ENCODE measurements at places on chromosomes 5 and 9.

- DNase-seq: no peak
Measured at GRCh38 chr5:52024359-52024758, 641.1 kb downstream of the ISL1 start.

DNA sequence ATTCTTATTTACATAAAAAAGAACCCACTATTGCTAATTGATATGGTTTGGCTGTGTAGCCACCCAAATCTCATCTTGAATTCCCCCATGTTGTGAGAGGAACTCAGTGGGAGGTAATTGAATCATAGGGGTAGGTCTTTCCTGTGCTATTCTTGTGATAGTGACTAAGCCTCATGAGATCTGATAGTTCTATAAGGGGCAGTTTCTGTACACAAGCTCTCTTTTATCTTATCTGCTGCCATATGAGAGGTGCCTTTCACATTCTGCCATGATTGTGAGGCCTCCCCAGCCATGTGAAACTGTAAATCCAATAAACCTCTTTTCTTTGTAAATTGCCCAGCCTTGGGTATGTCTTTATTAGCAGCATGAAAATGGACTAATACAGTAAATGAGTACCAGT lies 58.2 kb upstream of the PRR16 start:
- no peak for DNase-seq

- DNase-seq: no peak
Measured at GRCh38 chr9:110427497-110428104, 89.9 kb upstream of the TXNDC8 start.

DNA sequence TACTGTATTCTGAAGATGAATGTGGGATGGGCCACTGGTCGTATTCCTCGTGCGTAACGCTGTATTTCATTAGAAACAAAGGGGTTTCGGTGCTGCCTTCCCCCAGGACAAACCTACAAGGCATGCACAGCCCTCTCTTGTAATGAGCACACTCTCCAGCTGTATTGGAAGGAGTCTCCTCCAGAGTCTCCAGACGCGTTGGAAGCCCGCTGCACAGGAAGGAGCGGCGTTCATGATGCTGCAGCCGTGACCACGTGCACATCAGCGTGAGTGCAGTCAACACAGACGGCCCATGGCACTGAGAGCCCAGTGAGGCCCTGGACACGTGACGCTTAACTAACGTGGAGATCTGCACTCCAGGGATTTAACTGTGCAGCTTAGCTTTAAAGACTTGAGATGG lies 209.0 kb upstream of the IRX1 start:
- no peak for DNase-seq

DNA sequence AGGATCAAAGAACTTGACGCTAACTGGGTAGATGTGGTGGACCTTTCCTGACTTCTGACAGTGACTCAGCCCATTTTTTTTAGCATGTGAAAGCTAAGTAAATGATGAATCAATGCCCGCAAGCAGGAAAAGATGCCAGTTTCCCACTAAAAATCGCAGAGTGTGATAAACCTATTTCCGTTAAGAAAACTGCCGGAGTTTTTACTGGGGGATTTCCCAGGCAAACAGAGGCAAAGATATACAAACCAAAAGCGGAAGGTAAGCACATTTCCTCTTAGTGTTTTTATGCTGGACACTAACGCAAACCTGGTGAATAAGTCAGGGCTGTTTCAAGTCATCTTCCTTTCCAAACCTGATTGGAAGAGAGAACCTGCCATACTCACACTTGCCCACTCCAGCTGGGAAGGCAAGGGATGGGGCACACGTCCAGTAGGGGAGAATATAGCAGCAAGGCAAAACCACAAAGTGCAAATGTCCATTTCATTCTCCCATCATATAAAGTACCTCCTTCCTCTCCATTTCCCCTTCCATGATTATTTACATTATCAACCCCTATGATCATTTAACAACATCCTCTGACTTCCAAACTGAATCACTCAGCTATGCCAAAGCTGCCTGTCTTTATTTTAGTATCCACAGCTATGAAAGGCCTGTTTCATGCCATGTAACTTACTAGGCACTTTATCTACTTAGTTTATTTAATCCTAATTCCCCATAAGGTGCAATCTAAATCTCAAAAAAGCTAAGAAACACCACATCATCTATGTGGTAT lies 349.7 kb upstream of the RFX3 start:
- no peak for DNase-seq

DNA sequence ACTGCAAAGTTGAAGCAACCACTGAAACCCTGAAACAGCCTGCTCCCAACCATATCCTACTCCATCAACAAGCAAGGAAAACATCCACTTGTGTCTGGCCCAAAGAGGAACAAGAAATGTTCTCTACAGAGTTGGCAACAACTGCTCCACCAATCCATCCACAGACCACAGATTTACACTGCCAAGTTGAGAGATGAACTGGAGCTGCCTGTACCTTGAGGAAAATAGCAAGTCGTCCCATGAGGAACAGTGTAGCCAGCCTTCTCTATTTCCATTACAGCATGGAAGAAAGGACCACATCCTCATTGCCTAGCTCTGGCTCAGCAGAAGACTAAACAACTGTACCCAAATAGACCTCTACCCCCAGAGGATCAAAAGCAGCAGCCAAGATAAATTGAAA lies 60.4 kb downstream of the DEPDC1B start:
- DNase-seq: no peak

- DNase-seq: no peak
Measured at GRCh38 chr5:42985129-42986037, 54.7 kb downstream of the ANXA2R start.

Measured in stimulated activated CD8-positive, alpha-beta memory T cell treated with anti-CD3 and anti-CD28 coated beads, Interleukin-2, amount 100 ng/mL, for 1 hour (primary cell).